CD4-positive, CD25-positive, alpha-beta regulatory T cell (primary cell): ENCODE measurements at places on chromosomes 11 and 22.

DNA sequence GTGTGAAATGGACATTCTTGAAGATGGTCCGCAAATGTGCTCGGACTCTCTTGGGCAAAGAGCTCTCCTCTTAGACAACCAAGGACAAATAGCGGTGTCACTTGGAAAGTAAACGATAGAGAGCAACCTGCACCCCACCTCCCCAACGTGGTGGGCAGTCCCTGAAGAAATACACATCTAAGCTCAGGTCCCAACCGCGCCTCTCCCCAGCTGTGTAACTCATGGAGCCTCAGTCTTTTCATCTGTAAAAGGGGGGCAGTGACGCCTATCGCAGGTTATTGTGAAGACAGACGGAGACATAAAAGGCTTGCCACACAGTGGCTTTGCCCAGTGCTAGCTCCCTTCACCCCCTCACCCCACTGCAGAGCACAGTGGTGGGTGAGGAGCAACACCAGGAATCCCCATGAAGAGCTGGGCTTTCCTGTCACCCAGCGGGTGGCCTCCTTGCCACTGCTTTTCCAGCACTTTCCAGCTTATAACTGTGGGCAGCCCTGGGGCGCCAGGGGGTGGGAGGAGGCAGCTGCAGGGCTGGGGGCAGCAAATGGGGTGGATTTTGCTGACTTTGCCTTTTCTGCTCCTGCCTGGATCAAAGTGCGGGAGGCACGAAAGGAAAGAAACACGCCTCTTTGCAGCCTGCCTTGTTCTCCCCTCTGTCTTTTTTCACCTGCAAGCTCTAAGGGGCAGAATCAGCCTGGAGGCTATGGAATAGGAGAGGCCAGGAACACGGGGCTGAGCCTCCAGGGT is 73.7 kb upstream of the TSPAN18 start:
- DNase-seq, result no peak

- DNase-seq, result no peak
Measured at GRCh38 chr11:60762851-60763691, 6.4 kb downstream of the MS4A15 start.

GRCh38 chr11:64379160-64379559 is 20.2 kb downstream of the RPS6KA4 start:
- DNase-seq, result no peak

GRCh38 chr11:2381494-2382128 is 4.5 kb downstream of the CD81 start:
- no peak for DNase-seq

DNA sequence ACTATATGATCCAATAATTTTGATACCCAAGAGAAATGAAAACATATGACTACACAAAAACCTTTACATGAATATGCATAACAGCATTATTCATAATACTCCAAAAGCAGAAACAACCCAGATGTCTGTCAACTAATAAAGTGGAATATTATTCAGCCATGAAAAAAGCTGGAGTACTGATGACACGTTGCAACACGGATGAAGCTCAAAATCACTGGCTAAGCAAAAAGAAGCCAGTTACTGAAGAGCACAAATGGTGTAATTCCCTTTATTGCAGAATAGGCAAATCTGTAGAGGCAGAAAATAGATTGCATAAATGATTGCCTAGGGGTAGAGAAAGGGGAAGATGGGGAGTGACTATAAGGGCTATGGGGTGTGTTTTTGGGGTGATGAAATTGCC is 117.6 kb upstream of the FGF3 start:
- no peak for DNase-seq

GRCh38 chr22:30044881-30045493 is 35.3 kb upstream of the HORMAD2 start:
- DNase-seq, result no peak
